Adrenal gland (tissue), 19 donors: ENCODE measurements at places on chromosomes 11 and 22. TPM values are rescaled to one million over a fixed set of nuclear protein-coding genes. Genes with fewer than 3 reads are reported as not detected.

The THRSP gene
- 16.6 TPM for total RNA-seq

The RAPSN gene
- 2.3 TPM for total RNA-seq

The MOV10L1 gene
- total RNA-seq, result 0.46 TPM

The CARD10 gene
- 20.5 TPM for total RNA-seq

The CHRM1 gene
- 3.0 TPM for total RNA-seq

The OLFML1 gene
- total RNA-seq, result 12.6 TPM

The SLC15A3 gene
- total RNA-seq, result 24.4 TPM

GRCh38 chr11:33273656-33274055, 16.5 kb downstream of the HIPK3 start:
- no peak for DNase-seq
- no peaks in the 10 kb centered on the region for H3K27me3 ChIP-seq
- H3K36me3 ChIP-seq, result no peaks in the 10 kb centered on the region
- no peak overlapping the region for H3K27ac ChIP-seq

GRCh38 chr11:118684187-118684586, 4.7 kb upstream of the TREH start:
- no peaks in the 10 kb centered on the region for H3K36me3 ChIP-seq
- no peak overlapping the region for H3K27ac ChIP-seq
- H3K27me3 ChIP-seq, result no peaks in the 10 kb centered on the region
- no peak overlapping the region for H3K4me3 ChIP-seq

GRCh38 chr11:291281-292210, 2.6 kb downstream of the PGGHG start:
- no peaks in the 10 kb centered on the region for H3K4me1 ChIP-seq
- DNase-seq, result no peak
- no peaks in the 10 kb centered on the region for H3K27me3 ChIP-seq

DNA sequence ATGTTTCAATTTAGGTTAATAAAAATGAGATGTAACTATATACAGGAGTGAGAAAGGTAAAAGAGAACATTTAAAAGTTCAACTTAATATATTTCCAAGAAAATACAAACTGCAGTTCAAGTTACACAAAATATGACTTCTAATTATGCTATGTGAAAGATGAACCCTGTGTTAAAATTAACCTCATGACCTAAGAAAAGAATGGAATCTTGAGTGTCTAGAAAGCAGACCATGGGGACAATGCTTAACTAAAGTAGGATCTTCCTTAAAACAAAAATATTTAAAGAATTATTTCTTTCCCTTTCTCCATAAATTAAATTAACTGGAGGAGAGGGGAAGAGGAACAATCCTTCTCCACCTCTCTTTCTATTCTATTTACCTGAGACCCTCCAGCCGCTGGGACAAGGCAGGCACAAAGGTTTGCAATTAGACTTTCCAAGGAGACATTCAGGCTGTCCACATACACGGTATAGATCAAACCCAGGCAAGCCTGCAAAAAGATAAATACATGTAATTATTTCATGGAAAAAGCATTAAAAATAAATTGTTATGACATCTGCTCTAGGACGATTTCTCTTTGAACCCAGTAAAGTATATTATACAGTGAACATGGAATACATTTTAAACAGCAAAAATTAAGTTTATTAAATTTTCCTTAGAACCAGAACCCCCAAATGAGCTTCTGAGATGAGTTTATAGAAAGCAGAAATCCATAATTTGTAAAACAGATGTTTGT, 264.5 kb downstream of the SBF2 start:
- no peaks in the 10 kb centered on the region for H3K36me3 ChIP-seq
- DNase-seq, result no peak
- no peak overlapping the region for H3K4me3 ChIP-seq
- no peak overlapping the region for H3K27ac ChIP-seq

DNA sequence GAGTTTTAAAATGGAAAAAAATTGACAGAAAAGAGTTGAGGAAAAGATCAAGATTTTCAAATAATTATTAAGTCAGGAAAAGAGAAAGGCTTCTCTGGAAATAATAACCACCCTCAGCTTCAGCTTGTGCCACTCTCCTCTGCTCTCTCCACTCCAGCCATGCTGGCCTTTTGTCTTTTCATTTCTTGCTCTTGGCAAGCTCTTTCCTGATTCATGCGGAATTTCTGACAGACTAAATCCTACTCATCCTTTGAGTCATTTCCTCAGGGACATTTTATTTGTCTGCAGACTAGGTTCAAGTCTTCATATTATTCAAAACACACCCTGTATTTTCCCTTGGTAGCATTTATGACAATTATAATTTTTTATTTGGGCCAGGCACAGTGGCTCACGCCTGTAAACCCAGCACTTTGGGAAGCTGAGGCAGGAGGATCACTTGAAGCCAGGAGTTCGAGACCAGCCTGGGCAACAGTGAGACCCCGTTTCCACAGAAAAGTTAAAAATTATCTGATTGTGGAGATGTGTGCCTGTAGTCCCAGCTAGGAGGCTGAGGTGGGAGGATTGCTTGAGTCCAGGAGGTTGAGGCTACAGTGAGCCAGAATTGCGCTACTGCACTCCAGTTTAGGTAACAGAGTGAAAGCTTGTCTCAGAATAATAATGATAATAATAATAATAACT, 7.8 kb upstream of the P4HA3 start:
- H3K4me1 ChIP-seq, result no peaks in the 10 kb centered on the region
- no peaks in the 10 kb centered on the region for H3K36me3 ChIP-seq
- DNase-seq, result peak; percentile 39
- H3K27me3 ChIP-seq, result no peaks in the 10 kb centered on the region
- no peak overlapping the region for H3K4me3 ChIP-seq
- peak overlapping the region; percentile 47 for H3K27ac ChIP-seq

GRCh38 chr22:40332319-40332781, 13.9 kb upstream of the ADSL start:
- no peaks in the 10 kb centered on the region for H3K4me1 ChIP-seq
- no peak overlapping the region for H3K4me3 ChIP-seq
- no peak for DNase-seq
- H3K36me3 ChIP-seq, result no peaks in the 10 kb centered on the region
- no peak overlapping the region for H3K27ac ChIP-seq
- H3K27me3 ChIP-seq, result no peaks in the 10 kb centered on the region

GRCh38 chr11:73242251-73243092, 24.4 kb downstream of the P2RY2 start:
- no peaks in the 10 kb centered on the region for H3K27me3 ChIP-seq
- H3K4me3 ChIP-seq, result no peak overlapping the region
- H3K27ac ChIP-seq, result no peak overlapping the region
- DNase-seq, result peak; percentile 79
- H3K36me3 ChIP-seq, result no peaks in the 10 kb centered on the region

GRCh38 chr22:44753189-44754042, 1.0 kb downstream of the ARHGAP8 start:
- H3K27me3 ChIP-seq, result peaks cover 25% of the 10 kb centered on the region
- no peak for DNase-seq
- no peak overlapping the region for H3K27ac ChIP-seq
- no peaks in the 10 kb centered on the region for H3K36me3 ChIP-seq
- H3K4me3 ChIP-seq, result no peak overlapping the region

DNA sequence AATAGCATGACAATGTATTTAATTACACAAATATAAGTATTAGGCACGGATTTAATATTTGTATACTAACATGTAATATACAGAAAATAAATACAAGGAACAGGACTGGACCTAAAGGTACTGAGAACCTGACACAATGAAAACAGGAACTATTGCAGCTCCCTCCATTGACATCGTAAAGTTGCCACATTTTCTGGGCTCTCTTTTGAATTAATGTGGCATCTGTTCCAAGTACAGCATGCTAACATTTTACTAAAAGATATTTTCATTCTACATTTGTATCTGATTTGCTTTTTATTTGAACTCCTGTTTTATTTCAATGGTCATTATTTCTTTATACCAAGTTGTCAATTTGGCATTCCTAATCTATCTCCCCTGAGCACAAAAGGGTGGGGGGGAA, 15.3 kb downstream of the PHF21A start:
- DNase-seq, result no peak
- H3K27me3 ChIP-seq, result no peaks in the 10 kb centered on the region
- H3K4me3 ChIP-seq, result no peak overlapping the region
- peaks cover 13% of the 10 kb centered on the region for H3K4me1 ChIP-seq
- H3K36me3 ChIP-seq, result no peaks in the 10 kb centered on the region

- H3K27me3 ChIP-seq, result no peaks in the 10 kb centered on the region
- no peak overlapping the region for H3K27ac ChIP-seq
- no peak for DNase-seq
- H3K4me3 ChIP-seq, result no peak overlapping the region
- peaks cover 5% of the 10 kb centered on the region for H3K36me3 ChIP-seq
- no peaks in the 10 kb centered on the region for H3K4me1 ChIP-seq
These were observed 189.8 kb upstream of the PITPNB start for GRCh38 chr22:28108851-28109250.

- peaks cover 7% of the 10 kb centered on the region for H3K36me3 ChIP-seq
- H3K27ac ChIP-seq, result no peak overlapping the region
- DNase-seq, result no peak
These were observed 5.4 kb downstream of the GRK2 start for GRCh38 chr11:67271541-67272284.

- no peaks in the 10 kb centered on the region for H3K4me1 ChIP-seq
- no peaks in the 10 kb centered on the region for H3K27me3 ChIP-seq
- H3K36me3 ChIP-seq, result peaks cover 2% of the 10 kb centered on the region
- DNase-seq, result no peak
These were observed 42.6 kb upstream of the APOA1 start for GRCh38 chr11:116879800-116880625.

DNA sequence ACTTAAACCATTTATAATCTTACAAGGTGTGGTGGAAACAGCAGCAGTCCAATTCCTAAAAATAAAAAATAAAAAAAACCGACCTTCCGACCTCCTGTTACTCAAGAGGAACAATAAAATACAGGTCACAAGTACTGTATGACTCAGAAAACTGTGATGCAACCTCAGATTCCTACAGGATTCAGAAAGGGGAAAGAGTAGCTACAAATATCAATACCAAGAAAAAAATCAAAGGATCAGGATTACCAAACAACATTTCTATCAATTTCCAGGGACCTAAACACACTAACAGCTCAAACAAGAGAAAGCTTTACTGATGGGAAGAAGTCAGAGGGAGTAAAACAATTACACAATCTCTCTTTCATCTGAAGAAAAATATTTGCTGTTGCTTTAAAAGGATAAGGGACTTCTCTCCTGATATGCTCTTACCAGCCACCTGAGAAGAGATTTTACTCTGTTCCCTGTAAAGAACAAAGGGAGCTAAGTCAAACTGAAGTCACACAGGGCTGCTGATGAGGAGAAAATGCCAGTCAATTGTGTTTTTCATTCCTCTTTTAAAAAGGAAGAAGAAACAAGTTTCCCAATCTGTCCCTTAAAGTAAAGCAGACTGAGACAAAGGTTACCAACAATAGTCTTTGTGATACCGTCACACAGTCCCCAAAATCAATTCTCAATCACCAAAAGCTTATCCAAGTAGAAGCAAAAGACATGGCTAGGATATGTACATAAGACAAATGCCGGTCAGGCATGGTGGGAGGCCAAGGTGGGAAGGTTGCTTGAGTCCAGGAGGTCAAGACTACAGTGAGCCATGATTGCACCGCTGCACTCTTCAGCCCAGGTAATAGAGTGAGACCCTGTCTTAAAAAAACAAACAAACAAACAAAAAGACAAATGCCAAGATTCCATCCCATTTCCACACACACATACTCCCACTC, 39.3 kb downstream of the AMBRA1 start:
- peak overlapping the region; percentile 39 for H3K27ac ChIP-seq
- no peaks in the 10 kb centered on the region for H3K36me3 ChIP-seq
- peaks cover 39% of the 10 kb centered on the region for H3K4me1 ChIP-seq
- H3K27me3 ChIP-seq, result no peaks in the 10 kb centered on the region
- DNase-seq, result no peak
- no peak overlapping the region for H3K4me3 ChIP-seq

DNA sequence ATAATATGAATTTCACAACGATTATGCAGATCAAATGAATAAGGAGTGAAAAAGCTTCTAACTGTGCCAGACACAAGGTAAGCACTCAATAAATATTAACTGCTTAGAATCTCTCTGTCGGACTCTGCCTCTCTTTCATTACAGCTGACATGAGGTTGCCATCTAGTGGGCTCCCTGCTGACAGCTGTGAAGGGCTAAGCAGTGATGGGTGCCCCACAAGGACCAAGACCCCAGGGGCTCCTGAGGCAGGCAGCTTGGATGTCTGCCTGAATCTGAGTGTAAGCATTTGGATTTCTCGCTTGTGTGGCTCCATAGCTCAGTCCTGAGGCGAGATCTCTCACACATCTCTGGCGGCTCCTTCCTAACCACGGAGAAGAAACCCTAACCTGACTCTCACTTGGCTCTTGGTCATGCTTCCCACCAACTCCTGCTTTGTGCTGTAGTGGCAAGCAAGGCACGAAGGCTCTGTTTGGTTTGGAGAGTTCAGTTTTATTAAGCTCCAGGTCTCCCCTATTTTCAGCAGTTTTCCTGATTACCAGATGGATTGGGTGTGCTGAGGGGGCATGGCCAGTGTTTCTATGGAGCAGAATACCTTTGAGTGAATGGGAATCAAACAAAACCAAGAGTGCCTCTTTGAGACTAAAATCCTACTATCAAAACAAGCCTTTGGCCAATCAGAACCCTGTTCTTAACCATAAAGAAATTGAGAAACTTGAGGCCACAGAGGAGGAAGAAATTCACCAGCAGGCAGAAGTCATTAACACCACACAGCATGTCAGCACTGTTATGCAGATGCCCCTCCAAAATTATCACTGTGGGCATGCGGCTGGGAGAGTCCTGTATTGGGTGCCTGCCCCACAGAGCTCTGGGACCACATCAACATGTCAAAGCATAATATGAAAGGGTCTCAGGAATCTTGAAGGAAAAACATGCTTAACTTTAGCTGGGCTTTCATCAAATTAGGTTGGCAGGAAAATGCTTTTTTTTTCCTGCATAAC, 152.8 kb upstream of the NTM start:
- H3K27ac ChIP-seq, result no peak overlapping the region
- no peaks in the 10 kb centered on the region for H3K4me1 ChIP-seq
- no peak overlapping the region for H3K4me3 ChIP-seq
- DNase-seq, result no peak
- H3K36me3 ChIP-seq, result no peaks in the 10 kb centered on the region
- H3K27me3 ChIP-seq, result no peaks in the 10 kb centered on the region

GRCh38 chr22:44259366-44260215, 53.2 kb downstream of the SHISAL1 start:
- H3K36me3 ChIP-seq, result no peaks in the 10 kb centered on the region
- no peaks in the 10 kb centered on the region for H3K27me3 ChIP-seq
- no peak overlapping the region for H3K27ac ChIP-seq
- no peak overlapping the region for H3K4me3 ChIP-seq
- H3K4me1 ChIP-seq, result no peaks in the 10 kb centered on the region

DNA sequence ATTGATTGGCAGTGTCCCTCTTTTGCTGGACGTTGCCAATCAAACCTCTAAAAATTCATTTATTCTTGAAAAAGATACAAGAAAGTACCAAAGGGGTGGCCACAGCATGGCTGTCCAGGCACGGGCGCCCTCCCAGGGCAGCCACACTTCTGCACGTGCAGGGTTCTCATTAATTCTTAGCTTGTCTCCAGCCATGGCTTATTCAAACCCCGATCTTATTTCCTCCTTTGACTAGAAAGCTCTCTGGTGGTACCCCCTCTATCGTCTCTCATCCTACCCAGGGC, 123.9 kb downstream of the CTTN start:
- no peak overlapping the region for H3K4me3 ChIP-seq
- no peaks in the 10 kb centered on the region for H3K36me3 ChIP-seq
- no peak for DNase-seq

- no peaks in the 10 kb centered on the region for H3K36me3 ChIP-seq
- no peak for DNase-seq
- no peak overlapping the region for H3K4me3 ChIP-seq
- H3K27ac ChIP-seq, result no peak overlapping the region
- no peaks in the 10 kb centered on the region for H3K4me1 ChIP-seq
These were observed 10.0 kb upstream of the OR8B4 start for GRCh38 chr11:124434699-124435098.

- H3K36me3 ChIP-seq, result no peaks in the 10 kb centered on the region
- no peak overlapping the region for H3K27ac ChIP-seq
- no peak overlapping the region for H3K4me3 ChIP-seq
- DNase-seq, result no peak
- H3K4me1 ChIP-seq, result no peaks in the 10 kb centered on the region
These were observed 48.7 kb downstream of the RPS6KA4 start for GRCh38 chr11:64407630-64408029.
